ENCODE measurements at places on chromosomes 7 and 10. TPM values are rescaled to one million over a fixed set of nuclear protein-coding genes. Genes with fewer than 3 reads are reported as not detected.

NANOS1 gene
- total RNA-seq = 7.5 TPM

PANK1 gene
- total RNA-seq = 15.1 TPM

DNAH11 gene
- not detected for total RNA-seq

PTPN20 gene
- not detected for total RNA-seq
